ENCODE measurements at places on chromosomes 5 and 9.

DNA sequence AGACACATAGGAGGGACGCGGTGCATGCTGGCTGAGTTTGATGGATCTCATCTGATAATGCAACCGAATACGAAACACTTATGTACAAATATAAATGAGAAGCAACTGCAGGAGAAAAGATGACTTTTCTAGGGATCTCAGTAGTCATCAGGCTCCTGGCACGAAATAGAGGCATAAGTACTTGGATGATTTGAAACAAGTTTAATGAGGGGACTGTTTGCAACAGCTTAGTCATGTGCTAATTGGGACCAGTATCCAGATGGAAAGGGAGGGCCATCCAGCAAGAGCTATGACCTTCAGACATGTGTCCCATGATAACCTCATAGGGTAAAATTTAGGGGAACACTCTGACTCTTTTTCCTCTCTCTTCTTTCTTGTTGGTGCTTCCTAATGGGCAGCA lies 123.0 kb downstream of the EGFLAM start:
- DNase-seq, result no peak

- no peak for DNase-seq
These were observed 109.7 kb downstream of the TSSK1B start for GRCh38 chr5:113325054-113325453.

DNA sequence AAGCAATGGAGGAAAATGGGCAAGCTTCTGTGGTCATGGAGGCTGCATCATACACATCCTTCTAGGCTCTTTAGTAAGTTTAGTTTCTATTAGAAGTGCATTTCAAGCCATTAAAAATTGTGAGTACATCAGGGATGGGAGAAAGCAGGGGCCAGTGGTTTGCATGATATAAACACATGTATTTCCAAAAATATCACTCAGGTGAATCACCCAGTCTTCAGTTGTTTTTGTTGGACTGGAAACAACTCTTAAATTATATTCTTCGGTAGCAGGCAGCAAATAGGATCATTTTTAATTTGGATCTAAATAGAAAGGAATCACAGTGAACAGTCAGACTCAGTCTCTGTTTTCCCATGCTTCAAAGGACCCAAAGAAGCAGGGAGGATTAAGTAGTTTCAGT lies 657.9 kb downstream of the TLR4 start:
- DNase-seq, result no peak

- no peak for DNase-seq
These were observed 11.1 kb downstream of the SPRY4 start for GRCh38 chr5:142313682-142314081.

DNA sequence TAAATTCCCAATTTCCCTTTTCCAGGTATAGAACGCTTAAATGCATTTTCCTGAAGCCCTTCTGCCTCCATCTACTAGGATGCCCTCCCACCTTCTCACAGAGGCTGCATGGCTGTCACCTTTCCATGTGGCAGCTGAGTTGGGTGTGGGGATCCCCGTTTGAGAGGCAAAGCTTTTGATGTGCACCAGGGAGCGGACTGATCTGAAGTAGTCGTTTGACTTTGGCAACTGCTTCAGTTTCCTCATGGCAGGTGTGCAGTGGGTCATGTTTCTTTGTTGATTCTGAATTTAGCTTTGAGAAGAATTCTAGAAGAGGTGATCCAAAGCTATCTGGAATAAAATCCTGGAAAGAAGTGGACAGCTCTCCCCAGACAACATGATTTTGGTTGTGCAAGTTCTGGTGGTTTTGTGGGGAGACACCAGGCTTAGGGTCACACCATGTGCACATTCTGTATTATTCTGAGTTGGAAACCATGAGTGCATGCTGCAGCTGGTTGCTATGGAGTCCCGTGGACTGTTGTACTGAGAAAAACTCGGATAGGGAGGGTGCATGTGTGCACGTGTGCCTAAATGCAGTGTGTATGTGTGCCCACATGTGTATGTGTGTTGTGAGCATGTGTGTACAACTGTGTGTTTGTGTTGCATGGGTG lies 63.5 kb downstream of the GADD45G start:
- no peak for DNase-seq

GRCh38 chr9:105290954-105291353 lies 46.5 kb downstream of the SLC44A1 start:
- DNase-seq, result no peak

- no peak for DNase-seq
These were observed 86.5 kb upstream of the ANKRD55 start for GRCh38 chr5:56319526-56320181.

DNA sequence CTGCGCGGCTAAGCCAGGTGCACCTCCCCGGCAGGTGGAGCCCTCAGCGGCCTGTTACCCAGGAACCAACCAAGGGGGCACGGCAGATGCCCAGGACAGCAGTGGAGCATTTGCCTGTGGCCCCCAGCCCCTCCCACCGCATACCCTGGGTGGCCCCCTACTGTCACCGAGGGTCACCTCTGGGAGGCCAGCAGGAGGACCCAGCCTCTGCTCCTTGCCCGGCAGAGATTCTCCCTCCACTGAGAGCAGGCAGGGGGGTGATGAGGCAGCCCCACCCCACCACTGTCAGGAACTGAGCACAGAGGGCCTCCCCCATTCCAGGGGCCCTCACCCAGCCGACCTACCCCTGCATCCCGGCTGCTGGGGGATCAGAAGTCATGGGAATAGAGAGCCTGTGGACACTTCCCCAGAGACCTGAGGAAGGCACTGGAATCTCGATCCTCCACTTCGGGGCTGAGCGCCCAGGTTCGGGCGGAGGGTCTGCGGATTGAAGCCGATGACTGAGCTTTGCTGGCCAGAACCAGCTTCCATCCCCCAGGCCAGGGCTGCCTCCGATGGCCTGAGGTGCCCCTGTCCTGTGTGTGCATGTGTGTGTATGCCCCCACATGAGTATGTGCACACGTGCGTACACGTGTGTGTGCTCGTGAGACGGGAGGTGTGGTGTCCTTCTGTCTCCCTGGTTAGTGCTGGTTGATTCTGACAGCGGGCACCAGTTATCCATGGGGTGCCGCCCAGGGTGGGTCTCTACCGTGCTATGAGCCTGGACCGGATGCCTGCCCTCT lies at the start of gene QRFP:
Gene QRFP, minus strand, starts transcription at position 580 of the 782 bp plus-strand sequence. CDS start 2,974 bp downstream, outside the sequence.
- no peak for DNase-seq

- DNase-seq, result peak; percentile 90
These were observed 38.9 kb downstream of the LYRM7 start for GRCh38 chr5:131209506-131210150.

DNA sequence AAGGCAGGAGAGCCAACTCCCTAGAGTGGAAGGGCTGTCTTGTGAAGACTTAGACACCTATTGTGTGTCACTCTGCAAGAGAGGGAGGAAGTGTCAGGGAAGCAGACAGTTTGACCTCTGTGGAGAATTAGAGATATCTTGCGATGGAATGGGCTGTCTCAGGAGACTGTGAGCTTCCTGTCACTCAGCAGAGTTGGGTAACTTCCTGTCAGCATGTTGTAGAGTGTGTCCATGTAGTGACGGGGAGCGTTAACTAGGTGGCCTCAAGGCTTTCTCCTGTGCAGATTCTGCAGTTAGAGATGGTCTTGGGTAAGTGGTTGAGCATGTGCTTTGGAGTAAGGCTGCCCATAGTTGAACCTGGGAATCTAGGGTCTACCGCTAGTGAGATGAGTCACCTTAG lies 136.5 kb downstream of the KIF4B start:
- DNase-seq, result peak; percentile 21

DNA sequence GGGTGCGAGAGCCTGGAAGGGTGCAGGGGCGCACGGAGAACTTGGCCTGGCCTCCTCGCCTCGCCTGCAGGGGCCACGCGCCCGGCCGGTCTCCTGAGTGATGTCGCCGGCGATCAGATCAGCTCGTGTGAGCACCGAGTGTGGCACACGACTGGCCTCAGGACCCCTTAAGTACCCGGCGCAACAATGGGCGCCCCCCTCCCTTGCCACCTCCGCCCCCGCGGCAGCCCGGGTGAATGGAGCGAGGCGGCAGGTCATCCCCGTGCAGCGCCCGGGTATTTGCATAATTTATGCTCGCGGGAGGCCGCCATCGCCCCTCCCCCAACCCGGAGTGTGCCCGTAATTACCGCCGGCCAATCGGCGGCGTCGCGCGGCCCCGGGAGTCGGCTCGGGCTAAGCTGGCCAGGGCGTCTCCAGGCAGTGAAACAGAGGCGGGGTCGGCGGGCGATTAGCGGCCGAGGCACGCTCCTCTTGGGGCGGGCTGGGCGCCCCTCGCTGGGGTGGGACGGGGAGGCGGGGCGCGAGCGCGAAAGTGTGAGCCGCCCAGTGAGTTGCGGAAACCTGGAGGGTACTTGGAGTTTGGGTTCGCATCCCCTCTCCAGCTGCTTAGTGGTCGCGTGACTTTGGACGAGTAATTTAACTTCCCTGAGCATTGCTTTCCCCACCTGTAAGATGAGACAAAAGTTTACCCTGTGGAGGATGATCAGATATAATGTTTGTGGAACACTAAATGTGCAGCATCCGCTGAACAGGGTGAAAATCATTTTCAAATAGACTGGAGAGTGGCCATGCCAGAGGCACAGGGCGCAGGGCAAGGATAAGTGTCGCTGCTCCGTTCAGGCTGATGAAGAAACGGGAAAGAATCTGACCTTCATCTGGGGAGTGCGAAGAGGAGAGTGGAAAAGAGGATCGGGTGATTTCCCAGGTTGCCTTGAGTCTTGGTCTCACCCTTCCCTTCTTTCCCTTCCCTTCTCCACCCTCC lies at the start of gene NEUROG1:
Gene NEUROG1, minus strand, starts transcription at position 145 of the 982 bp plus-strand sequence. CDS start 274 bp downstream, outside the sequence.
- DNase-seq, result no peak

GRCh38 chr5:127894461-127894860 lies 189.1 kb upstream of the SLC12A2 start:
- DNase-seq, result no peak

DNA sequence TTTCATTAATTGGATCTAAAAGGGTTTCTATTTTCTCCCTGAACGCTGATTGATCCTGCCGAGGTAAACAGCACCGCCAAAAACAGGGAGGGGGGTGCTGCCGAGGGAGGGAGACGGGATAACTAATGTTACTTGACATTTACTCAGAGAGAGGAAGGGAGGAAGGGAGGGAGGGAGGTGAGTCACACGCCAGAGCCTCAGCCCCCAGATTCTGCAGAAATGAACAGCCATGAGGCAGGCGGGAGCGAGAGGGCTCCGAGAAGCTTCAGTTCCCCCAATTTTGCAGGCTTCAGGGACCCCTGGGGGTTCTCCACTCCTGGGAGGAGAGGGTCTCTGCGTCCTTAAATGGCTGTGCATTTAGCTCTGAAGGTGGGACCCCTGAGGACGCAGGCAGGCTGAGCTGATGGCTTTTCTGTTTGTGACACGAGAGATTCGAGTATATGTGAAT lies 59.1 kb upstream of the IER5L start:
- DNase-seq, result peak; percentile 24

- DNase-seq, result no peak
These were observed 90.9 kb downstream of the CARTPT start for GRCh38 chr5:71810023-71810422.

DNA sequence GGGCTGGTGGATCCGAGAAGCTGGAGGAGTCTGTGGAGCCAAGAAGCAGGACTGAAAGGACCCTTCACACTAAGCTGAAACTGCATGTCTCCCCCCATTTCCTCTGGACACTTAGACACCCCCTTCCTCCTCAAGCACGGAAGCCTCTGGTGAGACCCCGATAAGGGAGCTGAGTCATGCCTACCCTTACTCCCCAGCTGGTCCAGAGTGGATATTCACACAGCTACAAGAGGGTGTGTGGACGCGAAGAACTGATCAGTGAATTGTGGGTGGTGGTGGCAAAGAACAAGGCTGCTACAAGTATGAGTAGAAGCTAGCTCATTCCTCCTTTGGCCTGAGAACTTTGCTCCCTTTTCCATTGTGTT lies 4.3 kb downstream of the TLN1 start:
- peak; percentile 27 for DNase-seq

DNA sequence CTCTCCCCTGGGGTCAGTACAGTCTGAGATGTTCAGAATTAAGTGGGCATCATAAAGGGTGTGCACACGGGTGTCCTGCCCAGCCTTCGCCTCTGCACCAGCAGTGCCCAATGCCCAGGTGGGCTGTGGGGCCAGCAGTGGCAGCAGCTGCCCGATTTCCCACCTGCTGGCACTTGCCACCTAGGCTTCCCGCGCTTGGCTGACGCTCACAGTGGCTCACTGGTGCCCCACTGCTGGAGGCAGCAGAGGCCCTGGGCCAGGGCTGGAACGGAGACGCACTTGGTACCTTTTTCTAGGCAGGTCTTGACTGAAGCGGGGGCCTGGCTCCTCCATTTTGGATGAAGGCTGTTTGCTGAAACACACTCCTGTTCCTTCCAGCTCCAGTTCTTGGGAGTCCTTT lies 17.0 kb downstream of the MRNIP start:
- no peak for DNase-seq

GRCh38 chr5:36653044-36653705 lies 46.8 kb downstream of the SLC1A3 start:
- no peak for DNase-seq

- DNase-seq, result no peak
These were observed 252.1 kb downstream of the LURAP1L start for GRCh38 chr9:13026956-13027355.

DNA sequence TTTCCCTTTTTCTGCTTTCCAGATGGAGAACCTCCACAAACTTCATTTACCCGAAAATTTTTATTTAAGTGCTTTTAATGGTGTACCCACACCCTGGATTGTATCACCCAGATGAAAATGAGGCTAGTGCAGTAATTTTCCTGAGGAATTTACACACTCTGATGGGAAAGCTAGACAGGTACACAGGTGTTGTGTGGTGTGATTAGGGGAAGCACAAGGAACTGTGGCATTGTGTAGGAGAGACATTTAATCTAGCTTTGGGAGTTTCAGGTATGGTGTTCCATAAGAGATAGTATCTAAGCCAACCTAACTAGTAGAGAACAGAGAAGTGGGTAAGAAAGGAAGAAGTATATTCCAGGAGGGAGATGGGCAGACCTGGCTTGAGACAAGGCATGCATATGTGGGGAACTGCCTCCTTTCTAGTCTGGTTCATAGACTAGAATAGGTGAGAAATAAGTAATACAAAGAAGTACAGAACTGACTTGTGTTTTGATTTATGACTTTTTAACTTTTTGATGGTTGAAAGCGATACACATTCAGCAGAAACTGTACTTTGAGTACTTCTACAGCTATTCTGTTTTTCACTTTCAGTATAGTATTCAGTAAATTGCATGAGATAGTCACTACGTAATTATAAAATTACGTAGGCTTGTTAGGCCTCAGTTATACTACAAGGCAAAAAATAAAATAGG lies 22.9 kb upstream of the ROPN1L start:
- no peak for DNase-seq

- DNase-seq, result peak; percentile 90
These were observed 21.3 kb upstream of the NDST1 start for GRCh38 chr5:150486402-150487198.

- no peak for DNase-seq
These were observed 49.9 kb upstream of the SLIT3 start for GRCh38 chr5:169350759-169351240.

GRCh38 chr5:160556846-160557245 lies 135.2 kb downstream of the PTTG1 start:
- no peak for DNase-seq

Data from OCI-M1 (cell line).